ENCODE measurements at places on chromosomes 6 and 20. TPM values are rescaled to one million over a fixed set of nuclear protein-coding genes. Genes with fewer than 3 reads are reported as not detected.

DNA sequence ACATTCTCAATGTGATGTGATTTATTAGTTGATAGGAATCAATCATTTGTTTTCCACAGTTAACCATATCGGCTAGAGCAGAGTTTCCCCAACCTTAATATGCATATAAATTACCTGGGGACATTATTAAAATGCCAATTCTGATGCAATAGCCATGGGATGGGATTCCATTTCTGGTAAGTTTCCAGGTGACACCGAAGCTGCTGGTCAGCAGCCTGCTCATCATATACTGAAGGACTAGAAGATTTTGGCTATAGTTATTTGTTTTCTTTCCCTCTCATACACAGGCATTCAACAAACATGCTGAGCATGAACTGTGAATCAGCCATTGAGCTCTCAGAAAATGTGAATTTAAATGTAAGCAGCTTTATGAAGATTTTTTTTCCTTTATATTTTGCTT, 35.8 kb downstream of the FBXO5 start:
- no peak for DNase-seq

- no peak for DNase-seq
Measured at GRCh38 chr6:37761554-37762271, 57.8 kb upstream of the ZFAND3 start.

- peak; percentile 89 for DNase-seq
Measured at GRCh38 chr6:166308033-166308768, at the start of gene PRR18. PRR18 (minus strand) TSS chr6:166308392; CDS start chr6:166308142, 250 bp downstream.

GRCh38 chr6:135522965-135523692, 25.6 kb upstream of the AHI1 start:
- DNase-seq: no peak

The ZNF391 gene
- 2.1 TPM for total RNA-seq

The SLC2A10 gene
- total RNA-seq: 12.0 TPM

The SLC22A3 gene
- 20.4 TPM for total RNA-seq

DNA sequence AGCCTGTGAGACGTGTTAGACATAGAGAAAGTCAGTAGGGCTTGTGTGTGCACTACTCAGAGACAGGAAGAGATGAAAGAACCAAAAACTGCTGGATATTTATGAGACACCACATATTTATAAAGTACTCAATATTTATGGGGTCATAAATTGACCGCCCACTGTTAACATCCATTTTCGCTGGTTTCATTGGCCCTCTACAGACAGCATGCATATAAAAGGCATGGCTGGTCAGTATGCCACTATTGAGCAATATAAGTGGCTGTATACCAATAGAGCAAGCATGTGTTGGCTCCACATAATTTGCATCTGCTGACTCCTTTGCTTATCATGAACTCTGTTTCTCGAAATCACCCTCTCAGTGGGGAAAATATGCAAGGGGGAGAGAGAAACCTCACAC, 110.3 kb upstream of the BTN3A2 start:
- DNase-seq: no peak

The GPLD1 gene
- total RNA-seq: 4.2 TPM

- no peak for DNase-seq
Measured at GRCh38 chr6:156942266-156942665, 165.1 kb downstream of the ARID1B start.

The RNF39 gene
- not detected for total RNA-seq

The CCN5 gene
- 833 TPM for total RNA-seq

The NRSN1 gene
- total RNA-seq: 0.83 TPM

DNA sequence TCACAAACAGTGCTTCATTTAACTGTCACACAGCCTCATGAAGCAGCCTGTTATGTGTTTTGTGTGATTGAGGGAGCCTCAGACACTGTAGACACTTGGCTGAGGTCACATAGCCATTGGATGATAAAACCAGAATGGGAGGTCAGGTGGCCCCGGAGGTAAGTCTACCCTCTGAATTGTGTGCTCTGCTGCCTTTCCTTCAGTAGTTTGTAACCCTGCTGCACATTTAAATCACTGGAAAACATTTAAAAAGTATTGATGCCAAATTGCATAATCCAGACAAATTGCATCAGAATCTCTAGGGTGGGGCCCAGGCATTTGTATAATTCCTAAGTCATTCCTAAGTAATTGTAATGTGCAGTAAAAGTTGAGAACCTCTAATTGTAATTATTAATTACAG, 85.2 kb upstream of the ECI2 start:
- no peak for DNase-seq

The GRM1 gene
- total RNA-seq: 0.19 TPM

The SSTR4 gene
- total RNA-seq: not detected

DNA sequence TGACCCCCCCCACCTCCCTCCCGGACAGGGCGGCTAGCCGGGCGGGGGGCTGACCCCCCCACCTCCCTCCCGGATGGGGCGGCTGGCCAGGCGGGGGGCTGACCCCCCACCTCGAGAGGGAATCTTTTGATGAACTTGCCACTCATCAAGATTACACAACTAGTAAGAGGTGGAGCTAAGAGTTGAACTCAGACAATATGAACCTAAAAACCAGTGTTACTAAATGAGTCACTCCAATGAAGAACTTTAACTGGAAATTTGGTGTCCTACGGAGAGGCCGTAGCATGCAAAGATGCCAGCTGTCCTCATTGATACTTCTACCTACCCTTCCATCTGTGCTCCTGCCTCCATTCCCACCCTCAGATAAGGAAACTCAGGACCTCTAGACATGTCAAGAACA, 42.8 kb downstream of the PFDN4 start:
- DNase-seq: no peak

GRCh38 chr6:129583866-129584265, 126.1 kb downstream of the ARHGAP18 start:
- DNase-seq: no peak

The MAP1LC3A gene
- total RNA-seq: 83.9 TPM

The CYP21A2 gene
- total RNA-seq: 1.4 TPM

DNA sequence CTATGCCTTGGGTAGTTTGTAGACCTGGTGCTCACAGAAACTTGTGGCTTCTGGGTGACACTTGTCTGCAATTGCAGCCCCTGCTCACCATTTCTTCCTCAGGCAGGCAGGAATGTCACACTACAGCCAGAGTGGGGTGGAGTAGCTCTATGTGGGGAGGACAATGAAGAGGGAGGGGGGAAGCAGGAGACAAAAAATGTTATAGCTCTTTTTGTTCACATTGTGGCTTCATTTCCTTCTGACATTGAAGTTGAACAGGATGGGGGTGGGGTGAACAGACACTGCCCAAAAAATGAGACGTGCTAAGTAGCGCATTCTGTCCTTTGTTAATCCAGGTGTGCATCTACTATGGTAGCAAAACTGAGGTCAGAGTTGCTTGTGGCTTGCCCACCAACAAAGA, at the start of gene THEMIS:
Gene THEMIS (minus strand): TSS at position 124 of the 400 bp plus-strand sequence. CDS start 126 bp downstream, outside the sequence.
- no peak for DNase-seq

The CDSN gene
- not detected for total RNA-seq

DNA sequence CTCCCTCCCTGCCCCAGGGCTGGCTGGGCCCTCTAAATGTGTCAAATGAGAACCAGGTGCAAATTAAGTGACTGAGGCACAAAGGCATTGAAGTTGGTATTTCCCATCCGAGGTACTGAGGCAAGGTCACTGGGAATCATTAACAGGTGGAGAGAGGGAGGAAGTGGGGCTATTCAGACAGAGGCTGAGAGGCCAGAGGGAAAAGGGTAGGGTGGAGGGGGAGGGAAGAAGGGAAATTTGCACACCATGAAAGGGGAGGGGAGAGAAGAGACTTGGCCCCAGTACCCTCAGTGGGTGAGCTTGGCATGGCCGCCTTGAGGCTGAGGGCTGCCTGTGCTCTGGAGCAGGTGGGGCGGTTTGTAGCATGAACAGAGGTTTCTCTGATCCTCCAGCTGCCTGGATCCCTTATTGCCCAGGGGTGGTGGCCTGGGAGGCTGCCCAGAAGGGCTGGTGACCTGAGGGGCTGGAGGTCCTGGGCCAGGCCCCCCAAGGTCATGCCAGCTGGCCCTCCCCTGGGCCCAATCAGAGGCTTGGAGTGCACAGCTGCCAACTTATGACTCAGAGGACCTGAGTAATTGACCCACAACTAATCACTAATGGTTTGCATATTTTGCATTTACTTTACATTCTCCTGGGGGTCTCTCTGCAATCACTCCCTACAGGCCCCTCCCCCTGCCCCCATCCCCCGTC, 40.3 kb upstream of the ZFAND3 start:
- no peak for DNase-seq

- DNase-seq: no peak
Measured at GRCh38 chr6:11433860-11434259, 103.7 kb upstream of the TMEM170B start.

The SMPDL3A gene
- total RNA-seq: 7.0 TPM

The QKI gene
- 231 TPM for total RNA-seq

DNA sequence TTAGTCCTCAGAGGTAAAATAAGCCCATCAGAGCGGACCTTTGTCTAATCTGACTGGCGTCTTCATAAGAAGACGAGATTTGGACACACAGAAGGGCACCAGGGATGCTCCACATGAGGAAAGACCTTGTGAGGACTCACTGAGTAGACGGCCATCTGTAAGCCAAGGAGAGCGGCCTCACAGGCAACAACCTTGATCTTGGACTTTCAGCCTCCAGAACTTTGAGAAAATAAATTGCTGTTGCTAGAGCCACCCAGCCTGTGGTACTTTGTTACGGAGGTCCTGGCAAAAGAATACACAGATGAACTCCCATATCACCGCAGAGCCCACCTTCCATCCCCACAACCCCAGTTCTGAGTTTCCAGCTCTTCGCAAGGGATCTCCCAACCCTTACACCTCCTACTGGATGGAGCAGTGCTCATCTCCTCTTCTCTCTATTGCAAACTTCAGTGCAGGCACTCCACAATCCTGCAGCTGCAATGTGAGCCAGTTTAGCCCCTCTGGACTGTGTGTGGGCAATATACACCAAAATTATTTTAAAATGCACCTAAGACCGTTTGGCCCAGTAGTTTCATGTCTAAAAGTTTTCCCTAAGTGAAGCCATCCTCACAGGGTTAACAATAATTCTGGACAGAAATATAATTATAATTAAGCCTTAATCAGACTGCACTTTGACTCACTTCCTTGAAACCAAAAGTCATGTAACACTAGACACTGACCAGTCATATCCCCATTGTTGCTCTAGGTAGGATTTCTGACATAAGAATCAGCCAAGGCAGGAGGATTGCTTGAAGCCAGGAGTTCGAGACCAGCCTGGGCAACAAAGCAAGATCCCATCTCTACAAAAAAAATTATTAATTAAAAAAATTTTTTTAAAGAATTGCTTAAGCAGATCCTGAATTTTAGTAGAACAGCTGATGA, 8.8 kb upstream of the TRIM31 start:
- peak; percentile 60 for DNase-seq

The C6orf15 gene
- total RNA-seq: not detected

DNA sequence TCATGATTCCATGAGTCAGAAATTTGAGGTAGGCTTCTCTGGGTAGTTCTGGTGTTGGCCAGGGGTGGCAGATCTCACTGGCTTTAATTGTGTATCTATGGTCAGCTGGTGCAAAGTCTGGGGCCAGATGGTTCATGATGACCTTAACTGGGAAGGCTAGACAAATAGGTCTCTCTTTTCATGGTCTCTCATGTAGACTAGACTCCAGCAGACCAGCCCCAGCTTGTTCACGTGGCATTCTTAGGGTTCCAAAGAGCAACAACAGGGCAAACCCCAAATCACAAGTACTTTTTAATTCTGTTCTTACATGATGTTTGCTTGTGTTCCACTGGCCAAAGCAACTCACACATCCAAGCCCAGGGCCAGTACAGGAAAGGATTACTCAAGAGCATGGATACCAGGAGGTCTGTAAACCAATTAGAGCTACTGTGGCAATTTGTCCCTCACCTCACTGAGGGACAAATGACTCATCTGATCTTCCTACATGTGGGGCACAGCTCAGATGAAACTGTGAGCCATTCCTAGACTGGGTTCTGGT, 79.5 kb upstream of the PBOV1 start:
- peak; percentile 45 for DNase-seq

All from esophagus muscularis mucosa (tissue), 4 donors.